ENCODE measurements at places on chromosomes 3 and 15. TPM values are rescaled to one million over a fixed set of nuclear protein-coding genes. Genes with fewer than 3 reads are reported as not detected.

Gene CCR3
- not detected for total RNA-seq

Gene EXD1
- not detected for total RNA-seq

Gene MAP3K13
- total RNA-seq: 25.8 TPM

Gene SH2D7
- not detected for total RNA-seq

Gene RPL14
- total RNA-seq: 613 TPM
